Left renal cortex interstitium (tissue), 4 donors: ENCODE measurements at places on chromosomes 1 and 21. TPM values are rescaled to one million over a fixed set of nuclear protein-coding genes. Genes with fewer than 3 reads are reported as not detected.

The SH2D5 gene
- 0.76 TPM for polyA plus RNA-seq

GRCh38 chr1:214426426-214426812, 125.0 kb downstream of the PTPN14 start:
- no peak for DNase-seq

GRCh38 chr1:108017698-108018097, 52.7 kb upstream of the VAV3 start:
- DNase-seq, result no peak

- DNase-seq, result no peak
Measured at GRCh38 chr1:17120962-17121837, 1.9 kb upstream of the PADI2 start.

DNA sequence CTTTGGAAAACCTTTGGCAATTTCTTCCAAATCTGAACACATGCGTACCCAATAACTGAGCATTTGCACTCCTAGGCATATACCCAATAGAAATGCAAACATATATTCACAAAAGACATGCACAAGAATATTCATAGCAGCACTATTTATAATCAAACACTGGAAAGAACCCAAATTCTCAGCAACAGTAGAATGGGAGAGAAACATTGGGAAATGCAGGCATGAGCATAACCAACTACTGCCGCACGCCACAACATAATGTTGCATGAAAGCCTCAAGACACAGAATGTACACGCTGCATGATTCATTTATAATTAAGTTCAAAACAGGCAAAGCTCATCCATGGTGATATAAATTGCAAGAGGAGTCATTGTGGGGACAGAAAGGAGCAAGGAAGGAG, 69.5 kb upstream of the FBXO28 start:
- DNase-seq, result no peak
